Endothelial cell of umbilical vein (primary cell): ENCODE measurements at places on chromosomes 12 and 14. TPM values are rescaled to one million over a fixed set of nuclear protein-coding genes. Genes with fewer than 3 reads are reported as not detected.
A peak's percentile ranks its signal among the peaks of the same experiment; 100 is the strongest.

DNA sequence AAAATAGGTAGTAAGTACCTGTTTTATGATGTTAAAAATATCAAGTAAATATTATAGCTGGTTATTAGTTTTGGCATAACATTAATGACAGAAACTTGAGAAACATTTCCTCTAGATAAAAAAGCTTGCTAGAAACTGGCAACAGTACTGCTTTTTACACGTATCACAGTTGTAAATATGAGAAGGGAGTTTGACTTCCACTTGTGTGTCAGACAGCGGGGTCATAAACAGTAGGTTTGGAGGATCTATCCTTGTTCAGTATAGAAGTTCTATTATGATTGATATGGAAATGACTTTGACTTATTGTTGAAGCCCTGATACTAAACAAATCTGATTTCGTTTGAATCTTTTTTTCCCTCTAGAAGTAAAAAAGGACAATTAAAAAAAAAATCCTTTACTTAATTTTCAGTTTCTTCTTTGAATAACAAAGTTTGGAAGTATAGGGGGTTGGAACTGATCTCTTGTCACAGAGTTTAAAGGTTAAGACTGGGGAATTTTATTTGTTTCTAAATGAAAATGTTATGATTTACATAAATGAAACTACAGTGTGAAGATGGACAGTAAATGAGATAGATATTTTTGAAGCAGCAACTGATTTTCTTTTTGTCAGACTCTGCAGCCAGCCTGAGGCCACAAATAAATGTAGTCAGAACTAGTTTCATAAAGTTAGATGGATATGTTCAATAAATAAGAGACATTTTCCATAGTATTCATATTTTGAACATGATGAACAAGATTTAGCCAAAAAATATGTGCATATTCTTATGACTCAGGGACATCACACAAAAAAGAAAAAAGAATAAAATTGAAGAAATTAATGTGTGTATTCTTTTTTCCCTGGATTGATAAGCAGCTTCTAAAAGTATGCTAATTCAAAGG lies 50.1 kb downstream of the WNK1 start:
- H3K27me3 ChIP-seq: no peaks in the 10 kb centered on the region
- no peaks in the 10 kb centered on the region for H3K36me3 ChIP-seq
- no peak overlapping the region for H3K4me3 ChIP-seq
- H3K4me1 ChIP-seq: peaks cover 12% of the 10 kb centered on the region
- no peak overlapping the region for H3K27ac ChIP-seq

Gene KRT79
- total RNA-seq: not detected in 2 replicates

GRCh38 chr12:3251691-3252090 lies 174.5 kb downstream of the TSPAN9 start:
- no peaks in the 10 kb centered on the region for H3K27me3 ChIP-seq
- H3K4me3 ChIP-seq: no peak overlapping the region

DNA sequence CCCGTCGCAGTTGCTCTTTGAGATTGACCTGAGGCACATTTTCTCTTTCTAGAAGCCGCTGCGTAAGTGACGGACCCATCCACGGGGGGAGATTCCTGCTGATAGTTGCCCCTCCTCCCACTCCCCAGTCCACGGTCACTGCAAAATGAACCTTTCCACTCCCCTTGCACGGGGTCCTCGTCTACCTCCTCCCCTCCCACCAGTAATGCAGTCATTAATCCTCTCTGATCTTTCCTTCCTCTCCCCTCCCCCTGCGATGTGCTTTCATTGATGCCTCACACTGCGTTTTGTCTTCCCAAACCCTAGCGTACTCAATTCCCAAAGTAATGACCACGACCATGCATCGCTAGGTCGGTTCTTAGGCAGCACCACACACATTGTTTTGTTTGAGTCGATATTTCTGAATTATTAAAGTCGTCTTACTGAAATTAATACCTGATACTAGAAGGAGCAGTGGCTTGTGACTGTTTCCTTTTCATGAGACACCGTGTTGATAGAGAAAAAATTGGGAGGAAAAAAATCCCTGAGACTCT lies 857 bp downstream of the ETNK1 start:
- peak overlapping the region; percentile 72 for H3K27ac ChIP-seq
- DNase-seq: peak; percentile 67
- H3K27me3 ChIP-seq: no peaks in the 10 kb centered on the region
- H3K36me3 ChIP-seq: no peaks in the 10 kb centered on the region
- peaks cover 29% of the 10 kb centered on the region for H3K4me1 ChIP-seq

Gene FAM222A
- total RNA-seq: 0.69 and 1.7 TPM in 2 replicates

DNA sequence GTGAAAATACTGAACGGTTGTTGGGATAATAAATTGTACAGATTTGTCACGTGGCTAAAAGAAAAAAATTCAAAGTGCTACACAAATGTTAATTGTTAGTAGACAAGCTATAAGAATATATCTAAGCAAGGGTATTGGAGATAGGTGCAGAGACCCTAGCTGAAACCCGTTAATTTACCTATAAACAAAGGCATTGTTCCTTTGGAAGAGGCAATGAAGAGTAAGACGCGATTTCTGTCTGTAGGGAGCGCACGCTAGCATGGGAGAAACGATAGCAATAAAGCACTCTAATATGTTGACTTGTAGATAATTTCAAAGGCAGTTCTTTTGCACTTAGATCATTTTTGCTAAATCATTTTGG lies 565 bp downstream of the CCDC77 start:
- H3K36me3 ChIP-seq: no peaks in the 10 kb centered on the region
- H3K4me1 ChIP-seq: peaks cover 8% of the 10 kb centered on the region
- peak overlapping the region; percentile 94 for H3K4me3 ChIP-seq
- H3K27ac ChIP-seq: peak overlapping the region; percentile 28
- DNase-seq: peak; percentile 67

DNA sequence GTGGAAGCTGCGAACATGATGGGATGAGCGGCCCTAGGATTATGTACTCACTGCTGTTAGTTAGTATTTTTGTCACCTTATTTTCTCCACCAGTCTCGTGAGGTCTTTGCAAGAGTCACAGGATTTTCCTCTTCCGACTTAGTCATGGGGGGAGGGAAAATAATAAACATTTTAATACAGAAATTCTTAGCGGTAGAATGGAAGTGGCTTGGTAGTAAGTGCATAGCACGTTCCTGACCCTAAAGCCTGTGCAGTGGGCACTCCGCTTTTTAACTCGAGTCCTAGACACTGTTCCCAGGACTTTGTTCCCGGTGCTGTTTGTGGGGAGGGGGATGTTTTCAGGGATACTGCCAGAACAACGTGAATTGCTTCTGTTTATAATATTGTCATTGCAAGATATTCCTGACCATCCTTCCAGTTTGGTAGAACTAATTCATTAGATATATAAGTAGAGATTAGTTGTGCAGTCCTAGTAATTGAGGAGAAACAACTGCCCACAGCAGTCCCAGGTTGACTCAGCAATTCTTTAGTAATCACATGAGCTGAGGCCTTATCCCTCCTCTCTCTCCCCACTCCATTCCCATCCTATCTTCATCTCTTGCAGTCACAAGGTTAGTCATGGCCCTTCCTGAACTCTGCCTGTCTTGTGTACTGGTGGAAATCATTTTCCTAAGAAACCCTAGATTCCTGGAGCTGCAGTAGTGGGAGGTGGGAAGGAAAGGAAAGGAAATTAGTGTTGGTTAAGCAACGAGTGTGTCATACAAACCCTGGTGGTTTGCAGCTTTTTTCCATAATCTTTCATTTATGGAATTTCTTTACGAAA lies 799 bp downstream of the SLC38A6 start:
- peak overlapping the region; percentile 72 for H3K4me3 ChIP-seq
- peaks cover 2% of the 10 kb centered on the region for H3K36me3 ChIP-seq
- no peaks in the 10 kb centered on the region for H3K27me3 ChIP-seq
- DNase-seq: peak; percentile 72
- H3K4me1 ChIP-seq: peaks cover 46% of the 10 kb centered on the region
- peak overlapping the region; percentile 83 for H3K27ac ChIP-seq

GRCh38 chr12:130266751-130267150 lies 70.9 kb upstream of the PIWIL1 start:
- H3K4me1 ChIP-seq: no peaks in the 10 kb centered on the region
- H3K4me3 ChIP-seq: no peak overlapping the region

Gene SCN8A
- total RNA-seq: 20.2 and 20.4 TPM in 2 replicates

GRCh38 chr14:76644855-76645518 lies 116.3 kb upstream of the VASH1 start:
- H3K27me3 ChIP-seq: peaks cover 2% of the 10 kb centered on the region
- no peaks in the 10 kb centered on the region for H3K4me1 ChIP-seq
- no peaks in the 10 kb centered on the region for H3K36me3 ChIP-seq
- peak; percentile 41 for DNase-seq
- H3K27ac ChIP-seq: no peak overlapping the region

- DNase-seq: no peak
- no peak overlapping the region for H3K27ac ChIP-seq
- no peak overlapping the region for H3K4me3 ChIP-seq
- H3K4me1 ChIP-seq: no peaks in the 10 kb centered on the region
- H3K36me3 ChIP-seq: no peaks in the 10 kb centered on the region
Measured at GRCh38 chr12:78958941-78959340, 94.4 kb downstream of the SYT1 start.

DNA sequence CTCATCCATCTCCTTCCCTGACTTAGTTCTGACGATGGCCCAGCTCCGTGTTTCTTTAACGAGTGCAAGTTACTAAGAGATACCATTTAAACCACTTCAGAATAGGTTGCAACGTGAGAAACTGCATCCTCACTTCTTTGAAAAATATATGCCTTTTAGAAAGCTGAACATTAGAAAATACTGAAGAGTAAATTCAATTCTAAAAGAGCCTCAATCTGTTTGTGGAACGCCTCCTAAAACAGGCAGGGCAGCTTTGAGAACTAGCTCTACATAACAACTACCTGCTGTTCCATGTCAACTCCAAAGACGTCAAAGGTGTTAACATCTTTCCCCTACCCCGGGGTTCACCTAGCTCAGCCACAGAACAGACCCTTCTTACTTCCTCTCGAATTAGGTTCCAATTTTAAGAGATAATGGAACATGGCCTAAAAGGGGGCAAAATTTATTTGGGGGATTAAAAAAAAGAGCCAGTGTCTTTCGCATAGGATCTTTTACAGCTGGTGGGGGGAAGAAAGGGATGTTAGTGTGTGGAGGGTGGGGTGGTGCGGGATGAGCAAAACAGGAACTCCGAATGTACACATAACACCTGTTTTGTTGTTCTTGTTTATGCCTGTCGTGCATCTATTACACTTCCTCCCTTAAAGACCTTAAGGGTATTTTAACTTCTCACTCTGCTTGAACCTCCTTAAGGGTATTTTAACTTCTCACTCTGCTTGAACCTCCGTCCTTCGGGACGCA lies 3.3 kb downstream of the BHLHE41 start:
- DNase-seq: no peak
- H3K4me1 ChIP-seq: peaks cover 23% of the 10 kb centered on the region
- H3K27ac ChIP-seq: no peak overlapping the region
- peaks cover 22% of the 10 kb centered on the region for H3K27me3 ChIP-seq
- H3K36me3 ChIP-seq: no peaks in the 10 kb centered on the region
- H3K4me3 ChIP-seq: peak overlapping the region; percentile 42

- DNase-seq: no peak
- no peak overlapping the region for H3K4me3 ChIP-seq
- H3K36me3 ChIP-seq: no peaks in the 10 kb centered on the region
- no peak overlapping the region for H3K27ac ChIP-seq
Measured at GRCh38 chr12:118746176-118746575, 235.2 kb upstream of the SRRM4 start.

Gene HDAC7
- total RNA-seq: 249 and 252 TPM in 2 replicates

Gene SPIC
- total RNA-seq: not detected in 2 replicates

- peak; percentile 40 for DNase-seq
- no peaks in the 10 kb centered on the region for H3K27me3 ChIP-seq
- H3K4me1 ChIP-seq: peaks cover 6% of the 10 kb centered on the region
- H3K4me3 ChIP-seq: no peak overlapping the region
- H3K36me3 ChIP-seq: no peaks in the 10 kb centered on the region
Measured at GRCh38 chr12:14928931-14929330, 9.4 kb downstream of the ERP27 start.

DNA sequence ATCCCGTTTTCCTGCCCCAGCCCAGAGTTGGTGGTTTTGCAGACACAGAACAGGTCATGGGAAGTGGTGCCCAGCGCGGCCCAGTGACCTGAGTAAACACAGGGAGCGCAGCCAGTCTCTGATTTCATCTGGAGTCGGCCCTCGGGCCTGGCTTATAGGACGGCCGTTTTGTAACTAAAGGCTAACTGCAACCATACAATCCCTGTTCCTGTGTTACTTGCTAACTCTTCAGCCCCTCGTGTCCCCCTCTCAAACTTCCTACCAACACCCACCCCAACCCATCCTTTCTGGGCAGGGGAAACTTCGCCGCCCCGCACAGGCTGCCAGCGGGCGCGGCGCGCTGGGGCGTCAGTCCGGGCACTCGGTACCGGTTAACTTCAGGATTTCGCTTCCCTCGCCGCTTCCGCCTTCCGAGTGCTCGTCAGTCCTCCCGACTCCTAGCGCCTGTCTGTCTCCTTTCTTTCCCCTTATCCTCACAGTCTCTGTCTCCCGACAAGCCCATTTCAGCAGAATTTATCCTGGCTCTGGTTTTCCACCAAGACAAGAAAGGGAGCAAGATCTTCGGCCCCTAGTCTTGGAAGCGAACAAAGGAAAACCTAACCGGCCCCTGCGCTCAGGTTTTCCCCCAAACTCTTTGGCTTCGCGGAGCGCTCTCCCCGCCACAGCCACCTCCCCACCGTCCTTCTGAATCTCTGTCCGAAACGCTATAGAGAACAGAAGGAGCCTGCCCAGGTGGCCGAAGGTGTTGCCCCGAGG lies 2.0 kb downstream of the SIX1 start:
- H3K27ac ChIP-seq: no peak overlapping the region
- peak overlapping the region; percentile 14 for H3K4me3 ChIP-seq
- H3K27me3 ChIP-seq: peaks cover 98% of the 10 kb centered on the region
- peak; percentile 51 for DNase-seq

- DNase-seq: no peak
- H3K4me1 ChIP-seq: no peaks in the 10 kb centered on the region
- H3K27me3 ChIP-seq: peaks cover 16% of the 10 kb centered on the region
- no peaks in the 10 kb centered on the region for H3K36me3 ChIP-seq
- no peak overlapping the region for H3K4me3 ChIP-seq
- no peak overlapping the region for H3K27ac ChIP-seq
Measured at GRCh38 chr14:99258876-99259726, 12.9 kb downstream of the BCL11B start.

DNA sequence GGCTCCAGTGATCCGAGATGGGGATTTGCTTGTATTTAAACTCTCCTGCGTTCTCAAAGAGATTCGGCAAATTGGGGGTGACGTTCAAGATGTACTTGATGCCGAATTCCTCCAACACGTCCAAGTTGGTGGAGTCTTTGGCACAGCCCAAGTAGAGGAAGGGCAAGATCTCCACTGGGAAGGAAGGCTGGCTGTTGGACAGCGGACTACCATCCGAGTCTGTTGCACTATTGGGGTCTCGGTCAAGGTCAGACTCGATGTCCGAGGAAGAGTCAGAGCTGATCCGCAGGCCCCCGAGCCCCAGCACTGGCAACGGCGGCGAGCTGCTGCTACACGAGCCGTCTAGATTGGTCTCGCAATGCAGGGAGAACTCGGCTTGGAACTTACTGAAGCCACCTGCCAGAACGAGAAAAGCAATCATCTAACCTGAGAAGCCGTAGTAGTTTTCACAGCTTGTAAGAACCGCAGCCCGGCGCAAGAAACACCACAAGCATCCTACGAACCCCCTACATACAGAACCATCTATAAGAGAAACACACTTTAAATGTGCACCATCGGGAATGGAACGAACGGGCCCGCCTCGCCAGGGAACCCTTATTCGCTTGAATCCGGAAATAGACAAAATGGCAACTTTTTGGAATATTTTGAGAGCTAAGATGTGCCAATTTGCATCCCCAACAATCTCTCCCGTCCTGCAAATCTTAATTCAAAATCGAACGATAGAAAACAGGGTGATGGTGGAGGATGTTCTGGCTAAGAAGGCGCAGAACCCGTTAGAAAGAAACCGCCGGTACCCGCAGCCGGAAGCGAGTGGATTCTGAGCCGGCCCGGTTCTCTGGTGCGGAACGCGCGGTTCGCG lies 1.4 kb downstream of the DUSP6 start:
- H3K27me3 ChIP-seq: no peaks in the 10 kb centered on the region
- peak; percentile 45 for DNase-seq
- H3K4me3 ChIP-seq: peak overlapping the region; percentile 97
- H3K36me3 ChIP-seq: peaks cover 29% of the 10 kb centered on the region

Gene ALDH6A1
- total RNA-seq: 7.3 and 10.2 TPM in 2 replicates
